ENCODE measurements at places on chromosomes 12 and 14.

DNA sequence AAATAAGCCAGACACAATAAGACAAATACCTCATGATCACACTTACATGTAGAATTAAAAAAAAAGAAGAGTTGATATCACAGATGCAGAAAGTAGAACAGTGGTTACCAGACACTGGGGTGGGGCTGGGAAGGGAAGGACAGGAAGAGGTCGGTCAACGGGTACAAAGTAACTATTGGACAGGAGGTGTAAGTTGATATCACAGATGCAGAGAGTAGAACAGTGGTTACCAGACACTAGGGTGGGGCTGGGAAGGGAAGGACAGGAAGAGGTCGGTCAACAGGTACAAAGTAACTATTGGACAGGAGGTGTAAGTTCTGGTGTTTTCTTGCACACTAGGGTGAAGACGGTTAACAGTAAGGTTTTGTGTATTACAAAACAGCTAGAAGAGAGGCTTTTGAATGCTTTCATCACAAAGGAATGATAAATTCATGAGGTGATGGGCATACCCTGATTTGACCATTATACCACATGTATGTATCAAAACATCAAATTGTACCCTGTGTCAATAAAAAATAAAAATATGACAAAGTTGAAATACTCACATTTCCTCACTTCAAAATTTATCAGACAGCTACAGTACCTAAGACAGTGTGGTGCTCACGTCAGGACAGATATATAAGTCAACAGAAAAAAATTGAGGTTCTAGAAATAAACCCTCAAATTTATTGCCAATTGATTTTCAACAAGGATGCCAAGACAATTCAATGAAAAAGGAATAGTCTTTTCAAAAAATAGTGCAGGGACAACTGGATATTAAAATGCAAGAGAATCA, 32.8 kb downstream of the GALC start:
- no peak for DNase-seq

- DNase-seq, result no peak
Measured at GRCh38 chr12:32505067-32505945, 105.9 kb downstream of the FGD4 start.

- no peak for DNase-seq
Measured at GRCh38 chr12:57085999-57086492, 2.9 kb upstream of the NAB2 start.

GRCh38 chr12:120331390-120331789, 3.8 kb upstream of the PLA2G1B start:
- no peak for DNase-seq

GRCh38 chr12:627863-628741, 35.1 kb downstream of the NINJ2 start:
- no peak for DNase-seq

- DNase-seq, result no peak
Measured at GRCh38 chr14:23228812-23229211, 8.9 kb upstream of the RNF212B start.

DNA sequence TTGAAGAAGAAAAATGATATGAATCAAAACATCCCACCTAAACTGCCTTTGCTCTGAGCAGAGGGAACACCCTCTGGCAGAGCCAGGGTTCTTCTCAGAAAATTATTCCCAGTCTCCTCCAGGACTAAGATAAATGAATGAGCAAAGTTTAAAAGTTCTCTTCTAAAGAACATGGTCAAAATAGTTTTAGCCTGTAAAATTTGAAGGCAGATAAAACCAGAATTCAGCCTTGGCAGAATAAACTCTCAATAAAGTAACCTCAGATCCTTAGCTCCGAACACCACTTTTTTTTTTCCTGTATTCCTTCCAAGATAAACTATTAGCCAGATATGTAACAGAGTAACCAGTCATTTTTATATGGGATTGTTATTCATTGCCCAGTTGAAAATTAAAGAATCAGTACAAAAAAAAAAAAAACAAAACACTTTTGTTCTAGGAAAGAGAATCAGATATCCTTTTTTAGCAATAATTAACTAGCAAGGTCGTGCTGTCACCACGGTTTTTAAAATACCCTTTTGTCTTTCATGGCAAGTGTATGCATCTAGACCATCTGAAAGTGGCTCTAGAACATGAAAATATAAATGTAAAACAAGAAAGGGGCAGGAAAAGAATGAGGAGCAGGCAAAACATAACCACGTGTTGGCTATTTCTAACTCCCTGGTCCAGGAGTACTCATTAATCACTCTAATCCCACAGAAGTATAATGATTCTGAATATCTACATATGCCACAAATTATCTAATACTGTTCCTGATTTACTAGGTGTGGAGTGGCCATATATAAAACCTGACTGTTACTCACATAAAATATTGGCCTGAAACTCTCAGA, 60.8 kb downstream of the CAPZA3 start:
- no peak for DNase-seq

- DNase-seq, result no peak
Measured at GRCh38 chr12:128947209-128947608, 93.9 kb downstream of the GLT1D1 start.

GRCh38 chr12:56622535-56622934, 7.6 kb downstream of the BAZ2A start:
- DNase-seq, result no peak

- no peak for DNase-seq
Measured at GRCh38 chr12:23333938-23334337, 615.5 kb downstream of the SOX5 start.

- no peak for DNase-seq
Measured at GRCh38 chr14:104237651-104238423, 99.5 kb downstream of the KIF26A start.

DNA sequence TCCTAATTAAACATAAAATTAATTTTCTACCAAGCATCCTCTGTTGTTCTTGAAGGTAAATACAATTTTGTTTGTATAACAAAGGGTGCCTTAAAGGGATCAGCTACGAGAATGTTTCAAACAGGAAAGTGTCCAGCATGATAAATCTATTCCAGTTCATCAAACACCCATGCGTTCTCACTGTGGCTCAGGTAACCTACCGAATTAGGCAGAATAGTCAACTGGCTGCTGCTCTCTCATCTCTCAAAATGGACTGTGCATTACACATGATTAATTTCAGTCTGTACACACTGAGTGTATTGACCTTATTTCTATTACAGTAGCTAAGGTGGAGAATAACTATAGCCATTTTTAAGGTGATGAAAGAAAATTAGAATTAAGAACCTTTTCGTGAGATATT, 127.5 kb upstream of the RMST start:
- no peak for DNase-seq

- no peak for DNase-seq
Measured at GRCh38 chr14:100834082-100834793, 8.3 kb downstream of the MEG3 start.

DNA sequence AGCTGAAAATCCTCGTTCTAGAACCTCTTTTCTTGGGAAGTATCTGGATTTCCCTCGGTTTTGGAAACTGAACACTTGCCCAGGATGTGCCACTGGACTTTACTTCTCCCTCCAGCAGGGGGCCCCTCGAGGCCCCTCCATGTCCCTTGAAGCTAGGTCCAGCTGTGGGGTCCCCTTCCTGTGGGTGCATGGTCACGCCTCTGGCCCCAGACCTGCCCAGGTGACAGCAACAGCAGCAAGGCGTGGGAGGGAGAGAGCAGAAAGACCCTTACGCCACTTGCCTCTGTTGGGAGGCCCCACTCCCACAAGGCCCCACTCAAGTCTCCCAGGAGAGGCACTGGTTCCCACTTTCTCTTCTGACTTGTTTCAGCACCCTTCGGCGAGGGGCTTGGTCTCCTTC, 3.1 kb downstream of the SLC25A29 start:
- DNase-seq, result no peak

DNA sequence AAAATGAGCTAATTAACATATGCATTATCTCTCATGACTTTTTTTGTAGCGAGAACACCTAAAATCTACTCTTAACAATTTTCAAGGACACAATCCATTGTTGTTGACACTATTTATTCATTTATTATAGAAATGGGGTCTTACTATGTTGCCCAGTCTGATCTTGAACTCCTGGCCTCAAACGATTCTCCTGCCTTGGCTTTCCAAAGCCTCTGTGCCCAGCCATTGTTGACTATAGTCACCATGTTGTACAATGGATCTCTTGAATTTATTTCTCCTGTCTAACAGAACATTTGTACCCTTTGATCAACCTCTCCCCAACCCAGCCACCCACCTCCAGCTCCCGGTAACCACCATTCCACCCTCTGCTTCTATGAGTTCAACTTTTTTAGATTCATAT, 41.2 kb downstream of the HCAR2 start:
- DNase-seq, result no peak

- peak; percentile 77 for DNase-seq
Measured at GRCh38 chr14:74922752-74923401, at the start of gene RPS6KL1. TSS of gene RPS6KL1 (minus strand) at chr14:74923260. CDS start at chr14:74921541, 1,719 bp downstream.

DNA sequence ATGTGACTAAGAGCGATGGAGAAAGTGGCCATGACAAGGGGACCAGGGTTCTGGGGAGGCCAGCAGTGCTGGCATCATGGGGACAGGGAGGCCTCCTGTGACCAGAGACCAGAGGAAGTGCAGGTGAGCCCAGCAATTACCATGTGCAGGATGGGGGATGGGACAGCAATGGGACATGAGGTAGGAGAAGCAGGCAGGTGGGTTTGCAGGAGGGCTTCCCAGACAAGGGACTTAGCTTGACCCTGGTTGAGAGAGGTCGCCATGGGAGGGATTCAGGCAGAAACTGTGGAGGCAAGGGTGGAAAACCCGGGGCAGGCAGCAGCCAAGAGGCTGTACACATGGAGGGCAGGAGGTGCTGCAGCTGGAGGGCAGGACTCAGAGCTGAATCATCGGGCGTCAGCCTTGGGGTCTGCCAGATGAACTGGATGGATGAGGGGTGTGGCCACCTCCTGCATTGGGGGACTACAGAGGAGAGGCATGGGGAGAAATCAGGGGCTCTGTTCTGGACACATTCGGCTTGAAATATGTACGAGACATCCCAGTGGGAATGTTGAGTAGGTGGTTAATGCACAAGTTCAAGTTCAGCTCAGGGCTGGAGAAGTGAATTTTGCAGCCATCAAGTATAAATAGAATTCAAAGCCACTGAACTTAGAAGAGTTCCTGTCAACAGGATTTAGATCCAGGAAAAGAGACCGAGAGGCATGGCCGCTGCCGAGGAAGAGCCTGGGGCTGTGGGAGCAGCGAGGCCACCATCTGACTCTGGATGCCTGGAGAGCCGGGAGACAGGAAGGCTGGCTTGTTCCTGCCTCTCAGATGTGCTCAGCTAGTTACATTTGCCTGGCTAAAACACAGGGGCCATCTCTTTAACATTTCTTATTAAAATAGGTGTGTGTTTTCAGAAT, 36.6 kb downstream of the SFSWAP start:
- DNase-seq, result no peak

DNA sequence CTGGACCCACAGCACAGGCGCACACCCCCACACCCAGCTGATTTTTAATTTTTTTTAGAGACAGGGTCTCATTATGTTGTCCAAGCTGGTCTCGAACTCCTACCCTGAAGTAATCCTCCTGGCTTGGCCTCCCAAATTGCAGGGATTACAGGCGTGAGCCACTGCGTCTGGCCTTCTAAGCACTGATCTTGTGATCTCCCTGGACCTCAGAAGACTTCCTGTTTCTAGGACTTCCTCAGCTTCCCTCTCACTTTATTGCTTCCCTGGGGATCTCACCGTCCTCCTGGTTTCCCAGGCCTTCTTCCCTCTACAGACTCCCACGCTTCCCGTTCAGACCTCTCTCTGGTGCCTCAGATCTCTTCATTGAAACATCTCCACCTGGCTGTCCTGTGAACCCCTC, 13.8 kb downstream of the ZNF839 start:
- no peak for DNase-seq
